Left kidney (tissue), 8 donors: ENCODE measurements at places on chromosomes 13 and 19.
A peak's percentile ranks its signal among the peaks of the same experiment; 100 is the strongest.

GRCh38 chr13:33913829-33914228 lies 95.9 kb downstream of the RFC3 start:
- no peak for DNase-seq

DNA sequence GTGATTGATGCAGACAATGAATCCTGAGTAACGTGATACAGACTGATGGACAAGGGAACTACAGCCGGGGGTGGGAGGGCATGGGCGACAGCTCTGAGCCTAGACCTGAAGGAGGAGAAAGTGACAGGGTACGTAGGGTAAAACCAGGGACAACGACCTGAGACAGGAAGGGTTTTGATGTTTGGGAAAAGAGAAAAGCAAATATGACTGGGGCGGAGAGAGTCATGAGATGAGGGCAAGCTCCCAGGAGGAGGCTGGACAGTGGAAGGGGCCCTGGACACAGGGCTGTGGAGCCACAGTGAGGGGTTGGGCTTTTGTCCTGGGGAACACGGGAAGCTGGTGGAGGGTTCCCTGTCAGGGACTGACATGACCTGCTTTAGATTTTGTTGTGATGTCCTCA lies 34.2 kb downstream of the ZNF611 start:
- no peak for DNase-seq

- peak; percentile 85 for DNase-seq
Measured at GRCh38 chr13:32838945-32839344, 177.3 kb upstream of the KL start.

DNA sequence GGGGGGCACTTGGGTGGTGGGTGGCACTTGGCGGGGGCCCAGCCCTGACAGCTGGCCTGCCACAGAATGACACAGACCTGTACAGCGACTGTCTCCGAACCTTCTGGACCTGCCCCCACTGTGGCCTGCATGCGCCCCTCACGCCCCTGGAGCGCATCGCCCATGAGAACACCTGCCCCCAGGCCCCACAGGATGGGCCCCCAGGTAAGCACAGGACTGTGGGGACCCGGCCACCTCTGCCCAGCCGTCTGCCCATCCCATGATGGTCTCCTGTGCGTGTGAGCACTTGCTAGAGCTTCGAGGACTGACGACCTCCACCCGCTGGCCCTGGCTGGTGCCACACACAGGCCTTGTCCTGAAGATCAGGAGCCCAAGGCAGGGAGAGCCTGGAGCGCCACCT lies 32.0 kb downstream of the DHX34 start:
- DNase-seq = no peak

GRCh38 chr13:76503766-76504165 lies 382.4 kb downstream of the KCTD12 start:
- no peak for DNase-seq

GRCh38 chr13:108760541-108760940 lies 131.1 kb downstream of the MYO16 start:
- DNase-seq = no peak

- no peak for DNase-seq
Measured at GRCh38 chr13:101917475-101917810, 465.0 kb downstream of the ITGBL1 start.
